ENCODE measurements at places on chromosomes 2 and 18.

GRCh38 chr2:95261602-95262001 lies 12.6 kb upstream of the PROM2 start:
- DNase-seq: no peak

DNA sequence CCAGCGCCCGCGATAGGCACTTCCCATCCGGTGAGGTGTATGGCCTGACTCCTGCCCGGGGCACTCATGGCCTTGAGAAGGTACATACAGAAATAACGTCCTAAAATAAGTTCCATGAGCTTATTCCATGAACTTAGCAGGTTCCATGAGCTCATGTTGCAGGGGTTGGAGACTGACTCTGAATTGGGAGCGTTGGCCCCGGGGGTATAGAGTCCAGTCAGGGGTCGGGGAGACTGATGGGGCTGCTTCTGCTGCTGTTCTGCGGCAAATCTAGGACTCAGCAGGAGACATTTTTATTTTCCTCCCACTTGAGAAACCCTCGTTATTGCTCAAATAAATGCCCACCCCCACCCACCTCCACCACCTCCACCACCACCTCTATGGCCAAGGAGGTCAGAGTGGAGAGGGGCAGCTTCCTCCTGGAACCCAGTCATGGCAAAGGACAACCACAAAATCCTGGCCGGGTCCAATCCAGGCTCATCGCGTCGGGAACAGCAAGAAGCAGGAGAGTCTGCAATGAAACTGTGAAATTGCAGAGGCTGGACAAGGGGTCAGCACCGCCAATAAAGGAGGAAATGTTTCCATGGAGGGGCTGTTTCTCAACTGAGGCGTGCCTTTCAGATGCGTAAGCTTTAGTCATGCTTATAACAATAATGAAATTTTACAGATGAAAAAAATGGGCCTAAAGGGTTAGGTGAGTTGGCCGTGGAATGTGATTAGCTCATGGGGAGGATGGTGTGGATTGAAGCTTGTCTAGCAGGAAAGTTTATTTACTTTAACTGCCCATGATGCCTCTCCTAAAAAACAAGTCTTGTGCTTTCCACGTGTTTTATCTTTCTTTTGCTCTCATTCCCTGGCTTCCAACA lies 136.6 kb upstream of the ALKAL2 start:
- DNase-seq: no peak

DNA sequence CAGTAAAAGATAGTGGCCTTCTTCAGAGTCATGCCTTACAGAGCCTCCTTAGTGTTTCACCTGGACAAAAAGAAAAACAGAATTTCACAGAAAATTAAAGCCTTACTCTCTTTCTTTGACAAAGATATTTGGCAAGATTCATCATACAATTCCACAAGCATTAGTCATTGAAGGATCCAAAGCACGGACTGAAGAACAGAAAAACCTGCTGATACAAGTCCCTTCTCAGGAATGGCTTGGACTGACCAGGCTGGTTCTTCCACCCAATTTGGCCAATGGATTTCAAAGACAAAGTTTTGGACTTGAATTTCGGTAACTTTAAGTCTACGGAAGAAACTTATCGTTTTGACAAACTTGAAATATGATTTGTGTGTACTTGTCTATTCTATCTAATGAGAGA lies 39.1 kb upstream of the GALNT3 start:
- no peak for DNase-seq

DNA sequence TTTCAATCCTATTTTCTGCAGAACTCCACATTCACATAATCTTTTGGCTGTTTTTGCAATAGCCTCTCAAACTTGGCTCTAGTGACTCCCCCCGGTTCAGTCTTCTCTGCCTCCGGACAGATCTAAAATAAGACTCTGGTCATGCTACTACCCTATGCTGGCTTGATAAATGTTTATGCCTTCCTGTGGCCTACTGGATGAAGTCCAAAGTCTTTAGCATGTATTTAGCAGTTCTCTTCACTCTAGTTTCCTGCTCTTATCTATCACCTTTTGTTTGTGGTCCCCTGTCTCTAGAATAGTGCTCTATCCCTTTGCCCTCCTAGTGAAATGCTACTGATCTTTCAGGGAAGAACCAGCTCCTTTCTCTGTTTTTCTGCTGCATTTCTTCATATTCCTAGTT lies 14.4 kb downstream of the ADCYAP1 start:
- no peak for DNase-seq

- DNase-seq: no peak
Observed at GRCh38 chr18:58338141-58338540, 290.8 kb downstream of the ALPK2 start.

- DNase-seq: no peak
Observed at GRCh38 chr2:674321-674985, 2.8 kb downstream of the TMEM18 start.

DNA sequence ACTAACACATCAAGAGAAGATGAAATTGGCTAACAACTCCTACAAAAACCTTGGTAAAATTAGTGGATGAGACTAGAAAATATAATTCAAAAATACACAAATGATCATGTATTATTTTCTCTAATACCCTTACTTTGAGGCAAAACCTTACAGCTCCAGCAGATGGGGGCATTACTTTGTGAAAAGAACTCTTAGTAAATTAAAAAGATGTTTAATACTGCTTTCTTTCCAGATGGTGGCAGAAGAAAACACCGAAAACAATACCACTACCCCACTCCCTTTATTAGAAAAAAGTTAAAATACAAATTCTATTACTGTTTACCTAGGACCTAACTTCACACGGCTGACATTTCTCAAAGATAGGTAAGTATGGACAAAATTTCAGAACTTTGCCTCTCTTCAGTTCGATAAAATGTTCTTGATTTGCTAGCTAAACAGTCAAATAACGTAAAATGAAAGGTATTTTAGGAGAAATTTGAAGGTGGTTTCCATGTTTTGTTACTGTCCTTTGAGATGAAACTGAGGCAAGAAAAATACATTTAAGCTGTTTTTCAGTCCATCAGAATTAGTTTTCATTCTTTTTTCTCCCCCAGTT lies 30.6 kb downstream of the ORC4 start:
- DNase-seq: no peak

DNA sequence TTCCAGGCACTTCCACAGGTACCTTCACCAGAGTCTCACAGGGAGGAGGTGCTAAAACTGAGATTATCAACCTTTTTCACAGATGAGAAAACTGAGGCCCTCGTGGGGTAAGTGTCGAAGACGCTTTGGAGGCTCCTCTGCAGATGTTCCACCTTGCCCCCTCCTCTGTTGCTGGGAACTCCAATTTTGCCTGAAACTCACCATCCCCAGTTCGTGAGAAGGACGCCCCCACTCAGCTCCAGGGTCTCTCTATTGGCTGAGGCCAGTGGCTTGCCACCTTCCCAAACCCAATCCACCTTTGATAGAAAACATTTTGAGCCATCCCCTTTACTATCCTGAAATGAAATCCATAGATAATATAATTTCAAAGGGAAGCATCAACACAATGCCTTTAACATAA lies 109.1 kb downstream of the CYP26B1 start:
- DNase-seq: no peak

DNA sequence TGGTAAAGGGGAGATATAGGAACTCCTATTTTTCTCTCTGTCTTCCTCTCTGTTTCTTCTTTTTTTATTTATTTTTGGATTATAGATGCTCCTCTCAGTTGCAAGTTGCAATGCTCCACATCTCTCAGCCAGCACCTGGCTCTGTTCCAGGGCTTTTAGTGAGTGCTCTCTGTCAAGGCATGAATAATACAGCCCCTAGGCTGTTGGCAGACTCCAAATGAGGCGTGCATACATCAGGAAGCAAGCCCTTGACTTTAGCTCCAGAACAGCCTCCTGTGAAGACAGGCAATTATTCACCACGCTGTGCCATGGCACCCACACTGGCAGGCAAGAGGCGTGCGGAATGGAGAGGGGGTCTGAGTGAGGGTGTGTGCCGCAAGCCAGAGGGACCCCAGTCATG lies 228.1 kb upstream of the PXDN start:
- DNase-seq: no peak

Measured in activated CD8-positive, alpha-beta memory T cell treated with anti-CD3 and anti-CD28 coated beads for 4 hours (primary cell).